ENCODE measurements at places on chromosomes 1 and 21.

- no peak for DNase-seq
Measured at GRCh38 chr1:204842892-204843291, 27.8 kb upstream of the NFASC start.

- no peak for DNase-seq
Measured at GRCh38 chr1:9960011-9960410, 16.7 kb downstream of the NMNAT1 start.

GRCh38 chr1:101017448-101017847, 8.1 kb downstream of the DPH5 start:
- DNase-seq, result no peak

DNA sequence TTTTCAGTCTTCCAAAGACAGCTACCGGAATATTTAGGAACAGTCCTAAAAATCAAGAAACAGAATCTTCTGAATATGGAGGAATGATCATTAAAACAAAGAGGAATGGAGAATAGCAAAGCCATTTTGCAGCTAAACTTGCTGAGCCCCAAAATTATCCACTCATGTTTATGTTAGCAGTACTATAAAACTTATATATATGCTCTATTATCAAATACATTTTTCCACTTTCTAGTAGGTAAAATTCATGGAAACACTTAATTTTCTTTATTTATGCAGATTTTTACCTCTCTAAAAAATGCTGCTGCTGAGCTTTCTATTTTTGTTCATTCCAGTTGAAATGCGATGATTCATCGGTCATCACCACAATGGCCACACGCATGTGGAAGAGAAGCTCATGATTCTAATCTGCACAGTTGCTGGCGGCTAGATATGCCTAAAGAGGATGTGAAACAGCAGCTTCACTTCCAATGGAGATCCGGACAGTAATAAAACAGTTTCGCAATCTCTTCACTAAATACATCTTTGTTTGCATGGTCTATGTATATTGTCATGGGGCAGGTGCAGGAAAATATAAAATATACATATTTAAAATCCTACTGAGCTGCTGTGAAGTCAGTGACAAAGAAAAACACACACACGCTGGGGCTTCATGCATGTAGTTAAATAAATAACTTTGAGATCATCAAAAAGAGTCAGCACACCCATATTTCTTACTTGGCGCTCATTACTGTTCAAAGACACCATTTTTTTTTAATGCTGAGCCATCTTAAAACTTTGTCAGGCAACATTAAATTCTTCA, 292.2 kb downstream of the SMYD3 start:
- no peak for DNase-seq

GRCh38 chr1:204740354-204740753, 54.8 kb upstream of the LRRN2 start:
- DNase-seq, result no peak

- no peak for DNase-seq
Measured at GRCh38 chr21:44898851-44899767, 21.6 kb downstream of the ITGB2 start.

DNA sequence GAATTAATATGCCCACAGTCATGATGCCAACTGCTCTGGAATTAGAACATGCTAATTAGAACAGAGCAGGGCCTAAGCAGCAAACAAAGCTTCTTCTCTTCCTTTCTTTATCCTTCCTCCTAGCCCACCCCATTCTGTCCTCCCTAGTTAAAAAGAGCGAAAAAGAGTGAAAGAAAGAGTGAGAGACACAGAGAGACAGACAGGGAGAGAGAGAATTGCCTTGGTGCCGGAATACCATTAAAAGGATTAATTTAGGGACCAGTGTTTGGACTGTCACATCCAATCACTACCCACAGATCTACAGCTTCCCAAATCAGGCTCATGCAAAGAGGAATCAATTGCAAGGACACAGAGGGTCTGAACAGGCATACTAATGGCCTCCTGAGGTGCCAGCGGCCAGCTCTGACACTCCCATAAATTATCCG, 7.0 kb downstream of the ERI3 start:
- DNase-seq, result no peak

GRCh38 chr1:12204140-12204539, 25.7 kb upstream of the VPS13D start:
- DNase-seq, result no peak

DNA sequence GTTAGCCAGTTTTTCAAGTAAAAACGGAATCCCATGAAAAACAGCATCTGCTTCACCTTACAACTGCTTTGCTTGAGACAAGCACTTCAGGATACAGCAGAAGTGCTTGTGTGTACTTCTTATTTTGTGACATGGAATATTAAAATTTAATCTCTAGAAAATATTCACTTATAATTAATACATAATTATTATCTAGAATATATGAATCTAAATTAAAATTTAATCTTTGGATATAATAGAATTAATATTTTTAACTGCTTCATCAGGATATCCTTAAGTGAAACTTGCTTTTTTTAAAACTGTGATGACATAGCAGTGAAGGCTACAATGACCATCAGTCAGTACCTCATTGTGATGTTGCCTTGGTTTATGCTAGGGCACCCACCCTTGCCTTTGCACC, 148.4 kb upstream of the C1orf105 start:
- DNase-seq, result no peak

DNA sequence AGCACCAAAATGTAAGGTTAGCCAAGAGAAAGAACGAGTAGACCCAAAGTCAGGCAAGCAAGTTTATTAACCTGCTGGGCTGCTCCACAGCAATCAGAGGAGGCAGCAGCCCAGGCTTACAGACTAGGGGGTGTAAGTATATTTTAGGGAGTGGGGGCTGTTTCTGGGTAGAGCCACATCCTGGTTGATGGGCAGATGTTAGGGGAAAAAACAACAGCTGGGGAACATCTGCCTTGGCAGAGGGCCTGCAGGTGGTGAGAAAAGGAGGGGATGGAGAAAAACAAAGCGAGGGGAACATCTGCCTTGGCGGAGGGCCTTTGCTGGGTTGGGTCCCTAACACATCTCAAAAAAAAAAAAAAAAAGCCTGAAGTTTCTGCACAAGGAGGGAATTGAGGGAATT, 9.7 kb upstream of the ZBTB48 start:
- DNase-seq, result no peak

DNA sequence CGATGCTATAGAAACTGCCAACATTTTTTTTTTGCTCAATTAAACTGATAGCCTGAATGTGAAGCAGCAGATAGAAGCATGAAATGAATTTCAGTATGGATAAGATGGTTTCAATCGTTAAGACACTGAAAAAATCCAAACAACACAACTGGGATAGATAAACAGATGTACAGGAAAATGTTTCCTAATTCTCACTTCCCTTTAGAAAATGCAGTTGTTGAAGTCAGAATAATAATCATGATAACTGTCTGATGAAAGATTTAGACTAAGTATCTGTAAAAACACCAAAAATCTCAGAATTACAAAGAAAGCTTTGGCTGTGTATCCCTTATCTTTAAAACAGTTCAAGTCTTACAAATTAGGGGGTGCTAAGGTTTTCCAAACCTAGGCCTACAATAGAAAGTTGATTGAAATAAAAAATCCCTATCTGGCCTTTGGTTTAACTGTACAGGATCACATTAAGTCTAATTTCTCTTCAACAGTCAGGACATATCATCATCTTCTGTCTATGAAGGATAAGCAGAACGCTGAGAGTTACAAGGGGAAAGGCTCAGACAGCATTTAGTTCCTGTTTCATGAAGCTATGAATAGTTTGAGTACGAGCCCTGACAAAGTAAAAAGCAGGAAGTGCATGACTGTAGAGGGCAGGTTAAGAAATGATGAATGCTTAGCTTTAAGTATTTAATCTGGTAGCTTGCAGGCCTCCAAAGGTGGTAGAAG, 203.2 kb downstream of the APP start:
- DNase-seq, result no peak

- no peak for DNase-seq
Measured at GRCh38 chr1:83596331-83596730, 402.6 kb downstream of the TTLL7 start.

- DNase-seq, result no peak
Measured at GRCh38 chr1:246425139-246425794, 81.8 kb downstream of the SMYD3 start.

GRCh38 chr1:184661801-184662200, 92.9 kb downstream of the EDEM3 start:
- DNase-seq, result no peak

GRCh38 chr1:246698466-246699094, 25.6 kb upstream of the SCCPDH start:
- no peak for DNase-seq

GRCh38 chr1:46027788-46028573, 104.4 kb downstream of the PIK3R3 start:
- no peak for DNase-seq

DNA sequence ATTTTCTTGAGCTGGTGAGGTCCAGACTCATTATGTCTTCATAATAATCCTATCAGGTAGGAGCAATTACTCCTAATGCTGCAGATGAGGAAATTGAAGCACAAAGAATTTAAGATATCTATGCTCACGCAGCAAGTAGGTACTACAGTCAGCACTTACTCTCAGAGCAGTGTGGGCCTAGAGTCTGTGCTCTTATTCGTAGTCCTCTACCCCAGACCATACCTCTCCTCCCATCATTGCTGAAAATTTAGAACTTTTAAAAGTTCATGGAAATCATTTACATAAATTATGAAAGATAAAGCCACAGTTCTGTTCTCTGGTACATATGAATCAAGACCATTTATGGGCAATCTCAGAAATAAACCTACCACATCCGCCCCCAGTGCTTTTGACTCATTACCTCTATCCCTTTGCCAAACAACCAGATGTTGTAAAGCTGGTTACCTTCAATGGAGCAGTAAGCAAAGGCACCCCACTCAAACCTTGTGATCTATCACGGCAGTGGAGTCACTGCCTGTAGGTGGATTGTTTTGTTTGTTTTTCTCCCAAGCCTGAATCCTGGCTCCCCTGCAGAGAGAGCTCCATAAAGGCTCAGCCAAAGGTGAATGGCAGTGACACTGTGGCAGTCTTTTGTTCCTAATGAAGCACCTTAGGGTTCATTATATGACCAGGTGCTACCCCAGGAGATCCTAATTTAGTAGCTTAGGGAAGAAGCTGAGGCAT, 20.9 kb upstream of the MAN1A2 start:
- DNase-seq, result no peak

GRCh38 chr21:24881506-24881905, 725.8 kb downstream of the MRPL39 start:
- DNase-seq, result no peak

DNA sequence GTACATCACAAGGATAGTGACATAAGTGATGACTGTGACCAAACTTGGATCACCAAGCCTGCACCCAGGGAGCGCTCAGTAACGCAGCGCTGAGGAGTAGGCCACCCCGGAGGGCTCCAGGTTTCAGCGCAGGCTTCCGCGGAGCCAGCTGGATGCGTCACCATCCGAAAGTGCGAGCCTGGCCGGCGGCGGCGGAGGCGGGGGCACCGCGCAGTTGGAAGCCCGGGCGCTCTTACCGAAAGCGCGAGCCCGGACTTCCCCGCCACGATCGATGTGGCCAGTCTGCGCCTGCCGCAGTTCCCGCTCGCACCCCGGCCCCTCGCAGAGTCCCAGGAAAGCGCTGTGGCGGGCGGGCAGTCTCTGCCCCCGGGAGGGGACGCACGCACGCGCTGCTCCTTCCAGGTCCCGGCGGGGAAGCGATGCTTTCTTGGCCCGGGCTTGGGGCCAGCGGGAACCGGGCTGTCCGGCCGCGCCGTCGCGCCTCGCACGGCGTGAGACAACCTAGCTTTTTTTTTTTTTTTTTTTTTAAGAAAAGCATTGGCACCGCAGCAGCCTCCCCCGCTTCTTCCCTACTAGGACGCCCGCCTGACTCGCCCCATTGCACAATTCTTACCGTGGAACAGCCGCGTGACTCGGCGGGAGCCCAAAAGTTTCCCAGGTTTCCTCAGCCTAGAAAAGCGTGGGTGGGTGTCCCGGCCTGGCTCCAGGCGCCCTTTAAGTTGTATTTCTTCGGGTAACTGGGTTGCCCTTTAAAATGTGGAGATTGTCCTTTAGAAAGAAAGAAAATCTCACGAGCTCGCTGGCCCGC, 36.4 kb upstream of the JAK1 start:
- DNase-seq, result peak; percentile 45

- no peak for DNase-seq
Measured at GRCh38 chr1:227925582-227926198, 22.0 kb downstream of the WNT9A start.

DNA sequence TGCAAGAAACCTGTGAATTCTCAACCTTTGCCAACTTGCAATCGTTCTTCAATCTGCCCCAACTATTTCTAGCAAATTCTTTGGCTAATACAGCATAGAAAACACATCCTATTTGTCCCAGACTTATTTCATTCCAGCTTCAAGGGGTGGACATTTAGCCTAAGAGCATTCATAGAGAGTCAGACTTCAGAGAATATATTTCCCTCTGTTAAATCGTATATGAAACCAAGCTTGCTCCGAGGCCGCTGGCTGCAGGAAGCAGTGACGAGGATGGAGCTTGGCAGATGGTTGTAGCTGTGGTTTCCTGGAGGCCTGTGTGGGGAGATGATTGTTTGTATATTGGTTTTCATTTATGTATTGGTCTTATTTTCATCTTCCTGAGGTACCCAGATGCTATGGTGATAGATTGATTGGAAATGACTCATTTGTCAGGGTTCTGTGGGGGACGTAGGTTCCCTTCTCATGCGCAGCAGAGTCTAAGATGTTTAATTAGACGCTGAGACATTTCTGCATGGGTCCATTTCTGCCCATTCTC, 26.1 kb downstream of the MAN1C1 start:
- no peak for DNase-seq

DNA sequence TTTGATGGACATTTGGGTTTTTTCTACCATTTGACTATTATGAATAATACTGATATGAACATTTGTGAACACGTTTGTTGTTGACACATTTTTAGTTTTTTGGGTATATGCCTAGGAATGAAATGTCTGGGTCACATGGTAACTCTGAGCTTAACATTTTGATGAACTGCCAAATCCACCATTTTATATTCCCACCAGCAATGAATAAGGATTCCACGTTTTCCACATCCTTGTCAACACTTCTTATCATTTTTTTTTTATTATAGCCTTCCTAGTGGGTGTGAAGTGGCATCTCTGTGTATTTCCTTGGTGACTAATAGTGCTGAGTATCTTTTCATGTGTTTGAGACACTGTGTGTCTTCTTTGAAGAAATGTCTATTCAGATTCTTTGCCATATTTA, 67.6 kb downstream of the RASAL2 start:
- no peak for DNase-seq

- DNase-seq, result no peak
Measured at GRCh38 chr1:221678014-221678413, 63.9 kb downstream of the DUSP10 start.

GRCh38 chr21:35475762-35476161, 426.7 kb upstream of the RUNX1 start:
- DNase-seq, result no peak

GRCh38 chr21:44767834-44768831, 33.5 kb downstream of the UBE2G2 start:
- no peak for DNase-seq

GRCh38 chr1:161119092-161119903, 1.4 kb downstream of the NIT1 start:
- peak; percentile 39 for DNase-seq

- DNase-seq, result no peak
Measured at GRCh38 chr1:240098534-240098933, 6.9 kb downstream of the FMN2 start.

GRCh38 chr1:95642035-95642434, 408.0 kb downstream of the RWDD3 start:
- DNase-seq, result no peak

- DNase-seq, result no peak
Measured at GRCh38 chr1:29524285-29525065, 288.2 kb downstream of the PTPRU start.

Data from SW 1271 (cell line).